ENCODE measurements at places on chromosomes 5 and 9.

GRCh38 chr9:75891771-75892215, 1.3 kb downstream of the PCSK5 start:
- peak; percentile 24 for DNase-seq

- DNase-seq = no peak
These were observed 75.1 kb downstream of the MAT2B start for GRCh38 chr5:163580516-163580915.

- DNase-seq = no peak
These were observed 188.7 kb upstream of the POU5F2 start for GRCh38 chr5:93930098-93930497.

- no peak for DNase-seq
These were observed 566 bp upstream of the FOCAD start for GRCh38 chr9:20683351-20684034.

- DNase-seq = no peak
These were observed 389.2 kb upstream of the NUDT12 start for GRCh38 chr5:103951776-103952175.

GRCh38 chr9:113168809-113169208, 18.0 kb downstream of the SLC31A2 start:
- DNase-seq = no peak

DNA sequence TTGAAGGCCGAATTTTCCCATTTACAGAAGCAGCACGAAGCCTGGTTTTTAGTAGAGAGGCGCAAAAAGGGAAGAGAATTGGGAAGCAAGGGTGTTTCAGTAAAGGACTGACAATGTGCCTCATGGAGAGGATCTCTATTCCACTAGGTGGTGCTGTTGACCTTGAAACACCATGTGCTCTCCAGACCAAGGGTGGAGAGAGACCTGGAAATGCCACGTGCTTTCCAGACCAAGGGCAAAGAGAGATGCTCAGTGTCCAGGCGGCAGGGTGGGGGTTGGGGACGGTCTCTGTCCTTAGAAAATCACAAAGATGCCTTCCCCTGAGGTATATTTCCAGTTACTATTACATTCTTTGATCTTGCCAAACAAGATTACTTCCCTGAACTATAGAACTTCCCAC, 425.3 kb downstream of the CSNK1G3 start:
- no peak for DNase-seq

DNA sequence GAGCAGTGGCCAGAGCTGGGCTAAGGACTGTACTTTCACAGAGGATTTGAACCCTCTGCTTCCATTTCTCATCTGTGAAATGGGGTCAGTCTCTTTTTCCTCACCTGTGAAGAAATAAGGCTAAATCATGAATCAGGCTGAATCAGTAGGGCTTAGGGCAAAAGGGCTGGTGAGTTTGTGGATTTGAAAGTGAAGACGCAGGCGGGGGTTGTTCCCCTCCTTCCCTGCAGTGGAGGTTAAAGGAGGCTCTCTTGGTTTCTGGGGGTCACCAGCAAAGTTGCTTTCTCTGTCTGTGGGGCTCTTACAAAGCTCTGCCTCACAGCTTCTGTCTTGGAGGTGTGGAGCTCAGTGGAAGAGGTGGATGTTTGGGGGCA, 17.6 kb upstream of the NDST1 start:
- DNase-seq = no peak

- DNase-seq = no peak
These were observed 214.4 kb downstream of the MCTP1 start for GRCh38 chr5:95070453-95070852.

GRCh38 chr5:110038297-110038997, 348.7 kb downstream of the MAN2A1 start:
- DNase-seq = no peak

DNA sequence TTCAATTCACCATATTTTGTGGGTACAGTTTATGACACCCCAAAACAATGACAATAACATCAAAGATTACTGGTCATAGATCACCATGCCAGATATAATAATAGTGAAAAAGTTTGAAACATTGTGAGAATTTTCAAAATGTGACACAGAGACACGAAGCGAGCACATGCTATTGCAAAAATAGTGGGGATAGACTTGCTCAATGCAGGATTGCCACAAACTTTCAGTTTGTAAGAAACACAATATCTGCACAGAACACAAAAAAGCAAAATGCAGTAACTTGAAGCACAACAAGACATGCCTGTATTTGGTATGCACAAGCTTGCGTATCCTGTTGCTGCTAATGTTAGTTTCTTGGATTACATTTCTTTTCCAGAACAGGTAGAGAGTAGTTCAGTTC, 35.8 kb downstream of the ARHGEF28 start:
- no peak for DNase-seq

- no peak for DNase-seq
These were observed 460 bp upstream of the ACO1 start for GRCh38 chr9:32384002-32384363.

DNA sequence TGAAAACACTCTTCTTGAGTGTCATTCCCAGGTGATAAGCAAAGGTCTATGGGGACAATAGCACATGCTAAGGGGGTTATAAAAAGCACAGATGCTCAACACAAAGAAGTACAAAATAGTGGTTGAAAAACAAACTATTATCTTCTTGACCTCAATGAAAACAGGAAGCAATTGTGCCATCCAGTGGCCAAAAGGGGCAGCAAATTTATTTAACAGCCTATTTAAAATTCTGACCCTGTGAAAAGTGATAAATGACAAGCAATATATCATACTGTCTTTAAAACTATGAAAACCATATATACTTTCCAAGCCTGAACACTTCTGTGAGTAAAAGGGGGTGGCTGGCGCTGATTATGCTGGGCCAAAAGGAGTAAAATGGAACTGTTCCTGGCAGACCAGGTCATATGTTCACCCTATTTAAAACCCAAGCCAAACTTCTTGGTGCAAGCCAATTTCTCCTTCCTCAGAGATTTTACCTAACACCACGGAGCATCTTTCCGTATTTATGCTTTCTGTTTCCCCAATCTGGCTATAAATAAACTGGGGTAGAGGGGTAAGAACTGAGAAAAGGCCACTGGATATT, 29.7 kb downstream of the TEX10 start:
- DNase-seq = peak; percentile 86

GRCh38 chr5:92494508-92494907, 1086.5 kb downstream of the NR2F1-AS1 start:
- DNase-seq = no peak

DNA sequence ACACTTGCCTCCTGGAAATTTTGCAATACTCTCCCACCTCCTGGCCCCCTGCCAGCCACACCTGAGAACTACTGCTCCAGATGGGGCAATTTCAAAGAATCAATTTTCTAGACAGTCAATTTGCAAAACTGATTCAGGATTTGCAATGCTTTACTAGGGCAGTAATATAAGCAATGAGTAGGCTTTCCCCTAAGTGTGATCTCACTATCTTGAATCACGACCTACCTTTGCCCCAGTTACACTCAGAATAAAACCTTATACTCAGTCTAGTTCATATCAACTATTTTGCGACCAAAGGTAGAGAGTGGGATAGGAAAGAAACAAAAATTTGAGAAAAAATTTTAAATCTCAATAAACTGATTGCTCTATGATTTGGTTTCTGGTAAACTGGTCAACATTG, 54.4 kb downstream of the DROSHA start:
- no peak for DNase-seq

- no peak for DNase-seq
These were observed 109.3 kb upstream of the TMEM161B start for GRCh38 chr5:88377705-88378656.

- no peak for DNase-seq
These were observed 941 bp downstream of the EXD3 start for GRCh38 chr9:137421838-137422603.

DNA sequence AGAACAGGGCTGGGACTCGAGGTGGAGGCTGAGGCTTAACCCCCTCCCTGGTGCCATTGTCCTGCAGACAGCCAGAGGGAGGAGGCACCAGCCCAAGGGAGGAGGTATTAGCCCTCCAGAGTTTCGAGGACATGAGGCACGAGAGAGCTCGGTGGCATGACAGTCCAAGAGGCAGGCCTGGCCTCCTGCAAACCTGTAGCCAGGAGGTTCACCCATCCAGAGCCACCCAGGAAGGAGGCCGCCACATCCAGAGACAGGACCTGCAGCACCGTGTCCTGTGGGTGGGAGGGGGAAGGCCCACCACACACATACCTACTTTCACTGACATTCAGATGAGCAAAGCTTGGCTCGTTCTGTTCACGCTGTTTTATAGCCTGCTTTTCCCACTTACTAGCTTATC, 75.2 kb upstream of the ADAMTS2 start:
- no peak for DNase-seq

DNA sequence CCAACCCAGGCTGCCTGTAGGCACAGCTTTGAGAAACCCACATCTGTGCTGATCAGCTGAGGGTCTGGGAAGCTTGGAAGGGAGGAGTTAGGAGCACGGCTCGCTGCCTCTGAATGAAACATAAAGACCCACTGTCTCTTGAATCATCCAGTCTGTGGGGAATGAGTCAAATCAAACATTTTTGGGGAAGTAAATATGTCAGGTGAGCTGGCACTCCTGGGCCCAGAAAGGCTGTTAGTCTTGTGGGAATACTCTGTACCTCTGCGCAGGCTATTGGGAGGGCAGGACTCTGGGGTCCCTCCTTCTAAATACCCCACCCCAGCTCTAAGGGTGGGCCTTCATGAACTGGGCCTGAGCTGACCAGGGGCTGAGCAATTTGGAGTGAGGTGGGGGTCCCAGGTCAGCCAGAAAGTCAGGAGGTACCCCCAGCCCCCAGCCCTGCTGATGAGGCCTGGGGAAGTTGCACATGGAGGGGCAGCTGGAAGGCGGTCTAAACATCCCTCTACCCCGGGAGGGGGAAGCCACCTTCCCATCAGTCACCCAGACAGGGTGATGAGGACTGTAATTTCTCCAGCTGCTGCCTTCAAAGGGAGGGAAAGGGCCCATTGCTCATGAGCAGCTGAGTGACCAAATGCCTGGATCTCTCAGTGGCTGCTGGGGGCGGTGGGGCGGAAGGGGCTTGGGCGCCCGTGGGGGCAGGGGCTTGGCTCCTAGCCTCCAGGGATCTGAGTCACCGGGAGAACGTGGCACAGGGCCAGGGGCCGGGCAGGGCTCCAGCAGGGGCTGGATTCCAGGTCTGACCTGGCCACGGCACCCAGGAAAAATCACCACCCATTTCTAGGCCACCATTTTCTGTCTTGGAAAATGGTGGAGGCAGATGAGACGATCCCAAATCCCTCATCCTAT, 10.8 kb downstream of the FIBCD1 start:
- DNase-seq = no peak

- DNase-seq = no peak
These were observed 6.8 kb downstream of the MACROH2A1 start for GRCh38 chr5:135392256-135392655.

GRCh38 chr5:360257-361027, 38.9 kb downstream of the AHRR start:
- DNase-seq = no peak

DNA sequence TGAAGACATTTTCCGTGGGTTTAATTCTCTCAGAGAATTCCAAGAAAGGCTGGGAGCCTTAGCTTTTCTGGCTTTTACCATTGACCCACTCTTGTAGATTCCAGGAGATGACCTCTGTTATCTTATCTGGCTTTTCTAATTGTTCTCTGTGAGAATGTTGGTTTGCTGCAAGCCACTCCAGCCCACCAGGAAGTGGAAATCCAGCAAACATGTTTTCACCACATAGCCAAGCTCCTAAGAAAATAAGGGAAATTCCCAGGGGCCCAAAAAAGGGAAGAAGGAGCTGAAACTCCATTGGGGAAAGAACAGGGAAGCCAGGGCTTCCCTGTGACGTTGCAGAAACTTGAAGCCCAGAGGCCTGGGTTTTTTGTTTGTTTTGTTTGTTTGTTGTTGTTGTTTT, 19.7 kb downstream of the GPR107 start:
- no peak for DNase-seq

DNA sequence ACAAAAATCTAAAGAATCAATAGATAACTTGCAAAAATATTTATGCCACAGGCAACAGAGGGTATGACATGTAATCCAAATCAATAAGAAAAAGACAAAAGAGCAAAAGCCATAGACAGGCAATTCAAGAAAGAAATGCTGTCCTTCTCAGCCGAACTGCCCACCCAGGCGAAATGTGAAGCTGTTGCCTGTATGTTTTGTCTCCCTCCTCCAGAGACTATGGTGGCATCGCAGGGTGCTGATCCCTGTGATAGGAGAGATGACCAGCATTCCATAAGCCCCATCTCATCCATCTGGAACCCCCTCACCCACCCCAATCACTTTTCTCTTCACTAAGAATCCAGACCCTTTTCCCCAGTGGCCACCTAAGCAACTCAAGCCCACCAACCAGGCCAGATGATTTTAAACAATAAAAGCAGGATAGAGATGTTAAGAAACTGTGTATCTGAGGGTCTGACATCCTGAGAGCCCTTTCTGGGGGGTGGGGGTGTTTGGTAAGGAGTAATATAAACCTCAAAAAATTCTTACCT, 5.3 kb upstream of the ACSL6 start:
- no peak for DNase-seq

- no peak for DNase-seq
These were observed 758 bp upstream of the PDCD1LG2 start for GRCh38 chr9:5509573-5509972.

DNA sequence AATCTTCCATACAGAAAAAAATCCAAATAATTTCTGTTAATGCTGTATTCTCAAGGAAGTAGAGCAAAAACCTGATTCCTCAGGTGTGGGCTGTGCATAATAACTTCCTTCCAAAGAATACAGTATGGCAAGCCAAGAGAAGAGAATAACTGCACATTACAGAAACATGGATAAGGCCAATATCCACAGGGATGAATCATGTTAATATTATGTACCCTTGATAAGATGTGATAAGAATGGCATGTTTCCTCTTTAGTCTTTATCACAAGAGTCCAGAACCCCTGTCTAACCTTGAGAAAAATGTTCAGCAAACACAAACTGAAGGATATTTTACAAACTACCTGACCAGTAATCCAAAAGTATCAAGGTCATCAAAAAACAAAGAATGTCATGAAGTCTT, 795.8 kb downstream of the SEMA5A start:
- DNase-seq = no peak

DNA sequence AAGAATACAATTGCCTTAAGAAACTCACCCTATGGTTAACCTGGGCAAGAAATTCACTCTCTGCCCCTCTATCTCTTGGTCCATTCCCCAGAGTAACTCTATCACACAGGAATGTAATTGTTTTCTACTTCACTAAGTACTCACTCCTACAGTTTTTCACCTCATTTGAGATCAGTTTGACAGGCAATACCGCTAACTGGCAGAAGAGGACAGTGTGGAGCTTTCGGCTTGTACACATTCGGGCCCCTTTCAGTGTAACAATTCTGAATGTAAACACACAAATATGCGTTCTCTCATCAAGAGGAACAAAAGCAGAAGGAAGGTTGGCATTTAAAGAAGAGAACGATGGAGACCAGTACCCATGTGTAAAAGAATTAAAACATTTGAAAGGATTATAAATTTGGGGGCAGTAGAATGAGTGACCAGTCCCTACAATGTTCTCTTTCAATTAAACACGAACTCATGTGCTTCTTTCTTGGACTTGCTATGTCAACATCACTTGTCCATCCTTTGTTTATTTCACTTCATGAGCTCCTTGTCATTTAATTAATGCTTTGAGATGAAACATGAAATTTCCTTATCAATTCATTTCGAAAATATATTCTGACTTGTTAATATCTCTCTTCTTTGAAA, 188.5 kb upstream of the GRAMD2B start:
- DNase-seq = no peak
